ENCODE measurements at places on chromosomes 16 and 17. TPM values are rescaled to one million over a fixed set of nuclear protein-coding genes. Genes with fewer than 3 reads are reported as not detected.

DNA sequence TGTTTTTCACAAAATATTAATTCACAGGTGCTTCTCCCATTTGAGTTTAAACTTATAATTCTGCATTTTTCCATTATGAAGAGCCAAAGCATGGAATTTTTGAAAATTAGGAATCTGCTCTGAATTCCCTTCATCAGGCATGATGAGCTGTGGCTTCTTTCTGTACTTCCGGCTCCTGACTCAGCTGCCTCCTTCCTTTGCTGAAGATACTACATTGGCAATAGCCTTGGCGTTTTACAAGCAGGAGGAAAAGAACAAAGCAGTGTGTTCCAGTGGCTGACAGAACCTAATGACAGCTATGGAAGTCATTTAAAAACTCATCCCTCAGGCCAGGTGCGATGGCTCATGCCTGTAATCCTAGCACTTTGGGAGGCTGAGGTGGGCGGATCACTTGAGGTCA is 18.4 kb upstream of the USP36 start:
- H3K27ac ChIP-seq: no peak overlapping the region
- no peaks in the 10 kb centered on the region for H3K36me3 ChIP-seq
- H3K27me3 ChIP-seq: no peaks in the 10 kb centered on the region
- H3K4me3 ChIP-seq: no peak overlapping the region

GRCh38 chr16:4506450-4506849 is 30.3 kb downstream of the HMOX2 start:
- H3K4me1 ChIP-seq: peaks cover 2% of the 10 kb centered on the region
- H3K4me3 ChIP-seq: no peak overlapping the region
- no peak for DNase-seq
- no peaks in the 10 kb centered on the region for H3K36me3 ChIP-seq
- no peak overlapping the region for H3K27ac ChIP-seq
- no peaks in the 10 kb centered on the region for H3K27me3 ChIP-seq

- no peak for DNase-seq
- H3K27me3 ChIP-seq: peaks cover 6% of the 10 kb centered on the region
Observed at GRCh38 chr17:68197091-68197996, 50.5 kb upstream of the AMZ2 start.

- H3K4me1 ChIP-seq: peaks cover 2% of the 10 kb centered on the region
- H3K36me3 ChIP-seq: no peaks in the 10 kb centered on the region
- H3K27me3 ChIP-seq: no peaks in the 10 kb centered on the region
- H3K27ac ChIP-seq: no peak overlapping the region
- H3K4me3 ChIP-seq: no peak overlapping the region
Observed at GRCh38 chr16:72122308-72122707, 28.7 kb downstream of the DHX38 start.

GRCh38 chr16:5033256-5034166 is at the start of gene NAGPA:
TSS of gene NAGPA (minus strand) at chr16:5033935. CDS start at chr16:5033914, 21 bp downstream.
- H3K4me1 ChIP-seq: peaks cover 6% of the 10 kb centered on the region
- H3K4me3 ChIP-seq: peak within 1 kb of the TSS; percentile 90
- no peaks in the 10 kb centered on the region for H3K27me3 ChIP-seq
- no peaks in the 10 kb centered on the region for H3K36me3 ChIP-seq
- peak; percentile 90 for DNase-seq

DNA sequence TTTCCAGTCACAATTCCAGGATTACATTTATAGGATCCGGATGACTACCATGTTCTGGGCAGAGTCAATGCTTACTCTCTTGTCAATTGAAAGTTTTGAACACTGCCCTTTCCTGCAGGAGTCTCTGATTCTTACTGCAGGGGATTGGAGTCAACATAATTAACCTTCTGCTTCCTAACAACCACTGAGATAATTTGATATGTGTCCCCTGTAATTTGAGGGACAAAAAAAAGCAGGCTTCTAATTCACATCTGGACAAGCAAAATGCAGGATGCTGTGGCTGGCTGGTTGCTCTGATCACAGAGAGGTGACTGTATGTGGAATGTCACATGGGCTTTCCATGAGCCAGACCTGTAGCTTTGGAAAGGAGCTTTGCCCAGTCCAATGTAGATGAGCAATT is 54.9 kb downstream of the PMP22 start:
- no peaks in the 10 kb centered on the region for H3K36me3 ChIP-seq
- H3K27ac ChIP-seq: no peak overlapping the region
- no peaks in the 10 kb centered on the region for H3K27me3 ChIP-seq
- no peak overlapping the region for H3K4me3 ChIP-seq
- DNase-seq: no peak

GRCh38 chr16:25066426-25066746 is 45.2 kb upstream of the LCMT1 start:
- peak overlapping the region; percentile 91 for H3K4me3 ChIP-seq
- DNase-seq: no peak
- peak overlapping the region; percentile 75 for H3K27ac ChIP-seq

DNA sequence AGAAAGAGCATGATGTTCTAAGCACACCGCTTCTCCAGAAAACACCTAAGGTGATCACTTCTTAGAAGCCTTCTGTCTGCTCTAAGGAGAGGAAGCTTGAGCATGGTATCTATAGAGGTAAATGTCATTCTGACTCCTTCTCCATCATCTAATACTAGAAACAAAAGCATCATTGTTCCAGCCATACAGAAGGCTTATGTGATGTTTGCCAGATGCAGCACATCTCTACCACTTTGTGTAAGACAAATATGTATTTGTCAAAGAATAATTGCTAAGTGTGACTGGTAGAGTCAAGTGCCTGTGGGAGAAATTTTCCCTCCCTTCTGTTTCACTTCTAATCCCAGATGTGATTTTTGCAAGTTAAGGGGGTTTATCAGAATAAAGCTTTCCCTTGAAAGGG is 217.1 kb downstream of the HS3ST3A1 start:
- H3K27ac ChIP-seq: no peak overlapping the region
- H3K4me3 ChIP-seq: no peak overlapping the region
- H3K4me1 ChIP-seq: no peaks in the 10 kb centered on the region

DNA sequence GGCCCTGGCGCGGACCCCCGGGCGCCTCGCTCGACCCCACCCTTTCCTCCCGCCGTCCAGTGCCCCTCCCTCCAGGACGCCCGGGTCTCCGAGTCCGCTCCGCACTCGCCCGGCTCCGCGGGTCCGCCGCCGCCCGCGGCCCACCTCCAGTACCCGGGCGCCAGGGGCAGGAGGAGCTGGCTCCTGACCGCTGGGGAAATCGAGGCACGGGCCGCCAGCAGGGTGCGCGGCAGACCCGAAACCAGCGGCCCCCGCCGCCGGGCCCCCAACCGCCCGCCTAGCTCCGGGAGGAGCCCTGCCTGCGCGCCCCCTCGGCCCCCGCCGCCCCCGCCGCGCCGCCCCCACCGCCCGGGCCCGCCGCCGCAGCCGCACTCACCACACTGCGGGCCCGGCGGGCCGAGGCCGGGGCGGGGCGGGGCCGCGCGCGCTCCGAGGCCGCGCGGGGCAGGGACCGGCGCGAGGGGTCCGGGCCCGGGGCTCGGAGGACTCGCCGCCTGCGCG is 333 bp downstream of the MAFG start:
- no peaks in the 10 kb centered on the region for H3K27me3 ChIP-seq
- peak overlapping the region; percentile 92 for H3K4me3 ChIP-seq
- H3K27ac ChIP-seq: peak overlapping the region; percentile 86
- peaks cover 26% of the 10 kb centered on the region for H3K4me1 ChIP-seq
- DNase-seq: no peak

DNA sequence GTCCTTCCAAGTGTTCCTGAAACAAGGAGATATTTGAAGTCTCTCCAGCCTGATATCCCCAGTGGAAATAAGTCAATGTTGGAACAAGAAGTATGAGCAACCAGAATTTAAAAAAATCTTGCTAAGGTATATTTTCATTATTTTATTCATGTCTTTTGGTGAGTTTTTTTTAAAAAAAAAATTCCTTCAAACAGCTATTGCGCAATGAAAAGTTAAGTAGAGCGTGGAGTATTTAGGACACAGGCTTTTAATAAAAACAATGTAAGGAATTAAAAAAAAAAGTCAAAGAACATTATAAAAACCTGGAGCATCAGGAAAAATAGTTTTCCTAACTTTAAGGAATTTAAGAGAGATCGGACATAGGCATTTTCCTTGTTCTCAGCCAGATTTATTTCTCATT is 940.4 kb downstream of the KCNJ2 start:
- H3K36me3 ChIP-seq: no peaks in the 10 kb centered on the region
- no peaks in the 10 kb centered on the region for H3K4me1 ChIP-seq
- no peaks in the 10 kb centered on the region for H3K27me3 ChIP-seq
- no peak overlapping the region for H3K4me3 ChIP-seq

- H3K27ac ChIP-seq: no peak overlapping the region
- no peaks in the 10 kb centered on the region for H3K36me3 ChIP-seq
- no peaks in the 10 kb centered on the region for H3K4me1 ChIP-seq
- H3K4me3 ChIP-seq: no peak overlapping the region
- H3K27me3 ChIP-seq: no peaks in the 10 kb centered on the region
Observed at GRCh38 chr17:70492368-70492767, 323.0 kb downstream of the KCNJ2 start.

- H3K4me1 ChIP-seq: peaks cover 13% of the 10 kb centered on the region
- H3K27ac ChIP-seq: peak overlapping the region; percentile 70
- no peaks in the 10 kb centered on the region for H3K27me3 ChIP-seq
- peak; percentile 77 for DNase-seq
- H3K4me3 ChIP-seq: peak overlapping the region; percentile 81
Observed at GRCh38 chr16:70438585-70438968, 323 bp downstream of the ST3GAL2 start.

The NOD2 gene
- total RNA-seq: 1.3 TPM

The PLXDC1 gene
- 31.8 TPM for total RNA-seq

The MMP28 gene
- 33.3 TPM for total RNA-seq

The HOXB1 gene
- not detected for total RNA-seq

The CCDC102A gene
- 22.4 TPM for total RNA-seq

The HEATR9 gene
- not detected for total RNA-seq

The LGALS9B gene
- total RNA-seq: not detected

The HCRT gene
- not detected for total RNA-seq

The GPR179 gene
- 0.15 TPM for total RNA-seq

Measured in ovary (tissue), 10 donors.